Activated CD4-positive, alpha-beta T cell treated with anti-CD3 and anti-CD28 coated beads for 24 hours (primary cell): ENCODE measurements at places on chromosomes 6 and 20.

DNA sequence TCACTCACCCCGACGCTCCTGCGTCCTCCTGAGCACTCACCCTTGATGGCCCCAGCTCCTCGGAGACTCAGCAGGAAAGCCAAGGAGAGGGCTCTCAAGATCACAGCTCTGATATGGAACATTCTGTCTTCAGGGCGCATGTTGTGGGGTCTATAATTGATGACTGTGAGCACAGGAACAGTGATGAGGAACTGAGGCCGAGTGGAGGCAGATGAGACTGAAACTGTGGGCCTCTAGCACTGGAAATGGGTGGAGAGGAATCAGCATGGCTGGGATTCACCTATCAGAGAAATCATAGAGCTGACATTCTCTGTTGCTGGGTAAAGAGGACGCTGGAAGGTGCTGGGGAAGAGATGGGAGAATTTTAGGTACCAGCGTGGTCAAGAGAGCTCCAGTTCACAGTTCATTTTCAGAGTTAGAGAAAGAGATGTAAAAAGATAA lies at the start of gene HLA-DPA1:
Gene HLA-DPA1 (minus strand): TSS at position 219 of the 441 bp plus-strand sequence.
- no peak for DNase-seq

DNA sequence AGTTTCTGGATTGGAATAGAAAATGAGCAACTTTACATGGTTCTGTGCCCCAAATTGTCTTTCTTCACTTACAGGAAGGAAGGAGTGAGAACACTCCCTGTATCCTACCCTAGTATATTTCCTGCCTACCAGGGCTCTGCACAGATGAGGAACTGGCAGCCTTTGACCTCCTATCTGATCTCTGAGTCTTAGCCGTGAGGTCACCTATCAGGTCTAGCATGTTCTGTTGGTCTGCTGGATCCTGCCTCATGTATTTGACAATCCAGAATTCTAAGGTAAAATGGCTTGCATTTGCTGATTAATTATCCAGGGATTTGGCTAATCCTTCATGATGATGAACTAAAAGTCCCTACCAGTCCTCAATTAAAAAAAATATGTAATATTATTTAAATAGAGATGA lies 35.0 kb upstream of the TRAM2 start:
- no peak for DNase-seq

GRCh38 chr6:33413241-33414120 lies 2.7 kb downstream of the PHF1 start:
- DNase-seq, result no peak

- DNase-seq, result no peak
Measured at GRCh38 chr6:161279677-161280415, 6.0 kb upstream of the AGPAT4 start.

DNA sequence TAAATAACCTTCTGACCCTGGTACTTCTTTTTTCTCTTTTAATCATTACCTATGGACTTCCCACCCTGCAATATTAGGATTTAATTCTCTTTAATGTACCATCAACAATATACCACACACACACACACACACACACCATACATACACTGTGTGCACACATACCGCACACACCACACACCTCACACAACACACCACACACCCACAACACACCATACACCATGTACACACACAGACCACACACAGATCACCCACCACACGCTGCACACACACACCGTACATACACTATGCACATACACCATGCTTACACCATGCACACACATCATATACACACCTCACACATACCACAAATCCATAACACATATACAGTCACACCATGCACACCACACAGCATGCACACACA lies 57.4 kb upstream of the MAP3K4 start:
- DNase-seq, result no peak

- no peak for DNase-seq
Measured at GRCh38 chr20:36065427-36065998, 89.0 kb upstream of the EPB41L1 start.

DNA sequence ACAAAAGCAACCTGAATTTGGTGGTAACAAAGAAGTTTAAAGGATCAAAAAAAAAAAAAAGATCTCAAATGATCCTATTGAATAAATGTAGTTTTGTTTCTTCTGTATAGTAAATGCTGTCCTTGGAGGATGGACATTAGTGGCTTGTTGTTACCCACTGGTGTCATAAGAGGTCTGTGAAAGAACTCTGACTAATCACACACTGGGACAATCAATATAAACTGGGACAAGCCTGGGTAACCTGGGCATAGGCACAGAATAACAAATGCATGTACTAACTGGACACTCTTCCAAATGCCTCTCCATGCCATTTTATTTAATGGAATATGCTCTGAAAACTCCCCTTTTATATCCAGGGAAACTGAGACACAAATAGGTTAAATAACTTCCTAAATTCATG lies 241.4 kb downstream of the DOK5 start:
- DNase-seq, result no peak

DNA sequence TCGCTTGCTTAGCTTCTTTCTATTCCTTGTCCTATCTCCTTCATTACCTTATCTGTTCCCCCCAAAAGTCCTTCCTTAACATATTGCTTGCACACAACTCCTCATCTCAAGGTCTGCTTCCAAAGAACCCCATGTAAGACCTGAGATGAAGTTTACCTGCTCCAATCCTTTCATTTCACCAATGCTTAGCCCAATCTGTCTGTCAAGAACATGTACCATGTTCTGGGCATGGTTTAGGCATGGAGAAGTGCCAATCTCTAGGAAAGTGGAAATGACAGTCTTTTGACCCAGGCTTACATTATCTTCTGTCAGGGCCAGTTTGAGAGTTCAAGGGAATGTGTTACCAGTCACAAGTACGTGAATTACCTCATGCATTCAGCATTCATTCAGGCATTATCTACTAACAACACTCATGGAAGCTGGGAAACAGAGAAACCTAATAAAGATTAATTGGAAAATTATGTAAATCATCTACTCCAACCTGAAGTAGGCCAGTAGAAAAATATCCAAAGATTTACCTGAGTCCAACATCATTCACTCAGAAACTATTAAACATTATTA lies 15.8 kb upstream of the TASP1 start:
- DNase-seq, result no peak

GRCh38 chr20:47276851-47277534 lies 79.5 kb downstream of the ZMYND8 start:
- no peak for DNase-seq

DNA sequence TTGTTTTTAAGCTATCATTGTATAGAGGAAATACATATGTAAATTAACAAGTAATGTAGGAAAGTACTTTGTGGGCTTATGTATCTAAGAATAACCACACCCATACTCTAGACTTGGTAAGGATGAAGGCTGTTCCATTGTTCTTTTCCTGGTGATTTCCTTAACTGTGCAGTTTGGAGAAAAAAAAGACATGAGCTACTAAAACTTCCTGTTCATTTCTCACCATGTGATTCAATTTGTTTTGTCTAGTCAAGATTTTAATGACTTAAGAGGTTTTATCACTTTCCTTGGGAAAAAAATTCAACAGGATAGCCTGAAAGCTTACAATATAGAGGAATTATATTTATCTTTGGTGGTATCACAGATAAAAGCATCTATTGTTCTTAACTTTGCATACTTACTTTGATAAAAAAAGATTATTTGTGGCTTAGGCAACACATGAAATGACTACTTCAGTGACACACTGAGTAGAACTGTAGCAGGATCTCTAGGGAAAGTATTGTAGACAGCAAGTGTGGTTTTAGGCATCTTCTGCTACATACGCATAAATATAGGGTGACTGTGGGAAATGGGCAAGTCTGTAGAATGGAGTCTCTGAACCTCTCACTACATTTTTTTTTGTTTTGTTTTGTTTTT lies 80.3 kb downstream of the GJA1 start:
- DNase-seq, result no peak
